HuH-7 (cell line): ENCODE measurements at places on chromosomes 11 and 22.

DNA sequence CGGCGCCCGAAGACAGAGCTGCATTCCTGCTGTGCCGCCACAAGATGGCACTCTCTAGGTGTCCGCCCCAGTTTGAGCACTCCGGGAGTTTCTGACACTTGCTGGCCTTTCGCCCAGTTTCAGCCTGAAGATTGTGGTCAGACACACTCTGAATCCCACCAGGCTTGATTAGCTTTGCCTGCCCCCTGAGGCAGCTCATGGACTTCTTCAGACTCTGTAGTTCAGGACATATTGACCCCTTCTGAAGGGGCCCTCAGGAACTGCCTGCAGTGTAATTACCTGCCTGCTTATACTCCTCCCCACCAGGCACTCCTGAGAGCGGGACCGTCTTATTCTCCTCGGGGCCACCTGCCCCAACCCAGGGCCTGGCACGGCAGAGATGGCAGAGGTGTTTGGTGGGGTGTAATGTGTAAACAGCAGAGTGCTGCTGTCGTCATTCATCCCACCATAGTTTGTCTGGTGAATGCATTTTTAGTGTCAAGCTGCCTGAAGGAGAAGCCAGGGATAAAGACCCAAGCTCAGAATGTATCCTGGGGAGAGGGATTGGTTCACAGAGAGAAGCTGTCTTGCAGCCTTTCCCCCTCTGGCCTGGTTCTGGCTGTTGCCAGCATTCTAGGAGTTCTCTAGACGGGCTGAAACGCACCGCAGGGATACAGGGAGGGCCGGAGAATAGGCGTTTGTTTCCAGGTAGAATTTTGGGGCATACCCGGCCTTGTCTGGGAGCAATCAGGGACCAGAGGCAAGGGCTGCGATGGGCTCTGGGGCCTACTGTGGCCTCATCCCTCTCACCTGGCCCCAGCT is 46.4 kb downstream of the EIF3F start:
- DNase-seq: peak; percentile 77

DNA sequence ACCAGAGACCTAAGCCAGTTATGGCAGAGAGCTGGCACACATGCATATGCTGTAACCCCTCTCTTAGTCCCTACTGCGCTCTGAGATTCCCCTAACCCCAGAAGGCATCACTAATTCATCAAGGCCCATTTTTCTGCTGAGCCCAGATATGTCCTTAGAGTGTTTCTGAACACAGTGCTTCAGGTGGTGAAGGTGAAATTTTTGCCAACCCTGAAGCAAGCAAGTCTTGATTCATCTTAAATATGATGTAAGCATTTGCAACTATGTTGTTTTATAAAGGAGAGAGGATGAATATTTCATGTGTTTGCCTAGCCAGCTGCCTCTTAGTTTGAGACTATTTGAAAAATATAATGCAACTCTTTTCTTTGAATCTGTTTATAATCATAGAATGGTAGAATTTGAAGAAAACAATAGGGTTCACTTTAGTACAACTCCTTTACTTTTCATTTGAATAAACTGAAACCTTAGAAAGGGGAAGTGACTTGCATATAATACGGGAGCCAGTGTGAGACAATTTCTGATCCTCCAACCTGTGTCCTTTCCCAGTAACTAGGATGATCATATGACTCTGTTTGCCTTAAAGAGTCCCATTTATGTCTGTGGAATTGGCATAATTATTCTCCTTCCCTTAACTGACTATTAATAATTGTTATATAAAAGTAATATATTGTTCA is 194.3 kb upstream of the MTNR1B start:
- no peak for DNase-seq

GRCh38 chr11:80321786-80322185 is 881.0 kb upstream of the TENM4 start:
- DNase-seq: no peak

GRCh38 chr11:47944632-47945031 is 35.7 kb upstream of the PTPRJ start:
- DNase-seq: no peak

DNA sequence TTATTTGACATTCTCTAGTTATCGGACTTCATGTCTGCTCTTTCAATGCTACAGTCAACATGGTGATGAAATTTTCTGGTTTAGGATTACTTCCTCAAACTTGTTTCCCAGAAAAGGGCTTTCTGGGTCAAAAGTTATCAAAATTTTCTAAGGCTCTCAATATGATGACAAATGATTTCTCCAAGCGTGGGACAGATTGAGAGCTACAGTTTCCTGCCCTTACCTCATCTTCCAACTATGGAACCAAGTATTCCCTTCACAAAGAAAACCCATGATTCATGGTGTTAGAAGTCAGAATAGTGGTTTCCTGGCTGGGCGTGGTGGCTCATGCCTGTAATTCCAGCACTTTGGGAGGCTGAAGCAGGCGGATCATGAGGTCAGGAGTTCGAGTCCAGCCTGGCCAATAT is 17.8 kb downstream of the MYO18B start:
- DNase-seq: peak; percentile 56

DNA sequence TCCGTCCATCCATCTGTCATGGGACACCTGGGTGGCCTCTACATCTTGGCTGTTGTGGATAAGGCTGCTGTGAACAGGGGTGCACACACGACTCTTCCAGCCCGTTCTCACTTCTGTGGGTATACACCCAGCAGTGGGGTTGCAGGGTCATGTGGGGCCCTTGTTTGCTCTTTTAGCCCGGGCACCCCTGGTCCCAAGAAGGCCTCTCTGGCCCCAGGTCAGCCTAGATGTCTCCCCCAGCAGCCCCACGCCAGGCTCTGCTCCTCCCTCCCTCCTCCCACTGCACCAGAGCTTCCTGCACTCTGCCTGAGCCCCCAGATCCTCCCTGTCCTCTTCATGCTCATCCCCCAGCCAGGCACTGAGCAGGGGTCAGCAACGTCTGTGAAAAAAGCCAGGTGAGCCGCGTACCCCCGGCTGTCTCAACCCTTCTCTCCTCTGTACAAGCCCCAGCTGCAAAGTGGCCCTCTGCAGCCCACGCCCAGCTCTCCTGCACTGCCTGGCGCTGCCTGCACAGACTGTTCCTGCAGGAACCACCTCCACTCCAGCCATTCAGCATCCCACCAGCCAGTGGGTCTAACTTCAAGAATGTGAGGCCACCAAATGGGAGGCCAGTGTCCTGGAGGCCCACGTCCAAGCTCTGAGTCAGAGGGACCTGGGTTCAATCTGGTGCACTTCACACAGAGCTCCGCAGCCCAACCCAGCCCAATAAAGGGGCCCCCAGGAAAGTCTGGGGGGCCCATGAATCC is 1508.9 kb downstream of the BRD1 start:
- DNase-seq: no peak

DNA sequence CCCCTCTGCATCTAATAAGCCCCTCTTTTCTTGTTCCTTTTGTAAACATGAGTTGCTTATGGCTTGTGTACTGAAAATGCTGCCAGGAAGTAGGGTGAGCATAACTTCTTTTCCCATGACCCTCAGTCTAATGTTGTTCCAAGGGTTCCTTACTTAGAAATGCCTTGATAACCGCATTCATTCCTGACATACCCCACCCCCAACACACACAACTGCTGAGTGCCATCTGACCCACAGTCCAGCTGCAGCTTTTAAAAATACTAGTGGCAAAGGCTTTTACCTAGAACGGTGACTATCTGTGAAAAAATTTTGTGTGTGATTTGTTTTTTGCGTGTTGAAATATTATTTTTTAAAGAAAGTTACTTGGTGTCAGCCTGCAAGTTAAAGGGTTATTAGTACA is 52.6 kb downstream of the ARHGAP42 start:
- DNase-seq: no peak

DNA sequence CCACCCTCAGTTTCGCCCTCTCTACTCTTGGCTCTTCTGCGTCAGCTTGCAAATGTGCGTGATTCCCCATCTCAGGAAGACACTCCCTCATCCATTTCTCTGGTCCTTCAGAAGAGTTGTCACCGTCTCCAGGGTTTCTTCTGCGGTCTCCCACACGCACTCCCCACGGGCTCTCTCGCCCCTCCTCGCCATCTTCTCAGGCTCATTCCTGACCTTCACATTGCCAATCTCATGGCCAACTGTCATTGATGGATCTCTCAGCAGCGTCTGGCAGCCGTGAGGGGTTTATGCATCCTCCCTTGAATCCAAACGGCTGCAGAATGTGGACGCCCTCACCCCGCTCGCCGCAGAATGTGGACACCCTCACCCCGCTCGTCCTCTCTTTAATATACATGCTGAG is 10.5 kb downstream of the SYNGR1 start:
- no peak for DNase-seq

GRCh38 chr11:10500757-10501684 is 40.0 kb downstream of the RNF141 start:
- no peak for DNase-seq

- DNase-seq: no peak
Measured at GRCh38 chr11:121575250-121575962, 122.6 kb upstream of the SORL1-AS1 start.

DNA sequence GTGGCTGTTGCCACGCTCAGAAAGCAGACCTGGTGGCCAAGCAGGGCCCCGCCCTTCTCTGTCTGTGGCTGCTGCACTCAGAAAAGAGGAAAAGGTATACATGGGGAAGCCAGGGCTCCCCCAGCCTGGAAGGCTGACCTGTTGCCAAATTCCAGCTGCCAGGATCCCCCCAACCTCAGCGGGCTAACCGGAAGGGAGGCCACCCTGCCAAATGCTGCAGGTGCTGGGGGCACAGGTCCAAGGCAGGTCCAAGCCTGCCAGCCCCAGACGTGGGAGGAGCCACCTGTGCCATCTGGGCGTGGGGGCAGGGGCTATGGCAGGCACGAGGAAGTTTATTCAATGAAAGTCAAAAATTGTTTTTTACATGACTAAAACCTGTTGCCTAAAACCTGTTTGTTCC is 2.6 kb downstream of the NPTXR start:
- DNase-seq: no peak

DNA sequence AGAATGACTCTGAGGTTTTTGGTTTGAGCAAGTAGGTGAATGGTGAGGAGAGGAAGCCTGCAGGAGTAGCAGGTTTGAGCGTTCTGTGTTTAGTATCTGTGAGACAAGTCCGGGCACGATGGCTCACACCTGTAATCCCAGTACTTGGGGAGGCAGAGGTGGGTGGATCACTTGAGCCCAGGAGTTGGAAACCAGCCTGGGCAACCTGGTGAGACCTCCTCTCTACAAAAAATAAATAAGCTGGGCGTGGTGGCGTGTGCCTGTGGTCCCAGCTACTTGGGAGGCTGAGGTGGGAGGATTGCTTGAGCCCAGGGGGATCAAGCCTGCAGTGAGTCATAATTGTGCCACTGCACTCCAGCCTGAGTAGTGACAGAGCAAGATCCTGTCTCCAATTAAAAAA is 9.7 kb upstream of the CENATAC start:
- DNase-seq: no peak

DNA sequence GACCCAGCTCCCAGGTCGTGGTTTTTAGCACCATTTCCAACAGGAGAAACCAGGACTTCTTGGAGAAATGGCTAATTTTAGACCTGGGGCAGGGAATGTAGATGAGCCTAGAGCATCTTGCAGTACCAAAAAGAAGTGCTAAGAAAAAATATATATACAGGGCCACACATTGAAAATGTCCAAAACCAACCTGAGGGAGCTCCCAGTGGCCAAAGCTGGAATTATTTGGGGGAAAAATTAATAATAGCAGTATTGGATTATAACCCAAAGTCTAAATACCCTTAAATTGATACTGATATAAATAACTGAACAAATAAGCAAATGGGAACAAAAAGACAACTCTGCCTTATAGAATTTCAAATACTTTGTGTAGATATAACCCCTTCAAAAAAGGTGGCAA is 108.0 kb downstream of the PARVA start:
- DNase-seq: no peak

GRCh38 chr22:25120093-25120561 is 79.5 kb upstream of the CRYBB3 start:
- peak; percentile 66 for DNase-seq

- DNase-seq: no peak
Measured at GRCh38 chr11:106249617-106250239, 172.3 kb downstream of the AASDHPPT start.

DNA sequence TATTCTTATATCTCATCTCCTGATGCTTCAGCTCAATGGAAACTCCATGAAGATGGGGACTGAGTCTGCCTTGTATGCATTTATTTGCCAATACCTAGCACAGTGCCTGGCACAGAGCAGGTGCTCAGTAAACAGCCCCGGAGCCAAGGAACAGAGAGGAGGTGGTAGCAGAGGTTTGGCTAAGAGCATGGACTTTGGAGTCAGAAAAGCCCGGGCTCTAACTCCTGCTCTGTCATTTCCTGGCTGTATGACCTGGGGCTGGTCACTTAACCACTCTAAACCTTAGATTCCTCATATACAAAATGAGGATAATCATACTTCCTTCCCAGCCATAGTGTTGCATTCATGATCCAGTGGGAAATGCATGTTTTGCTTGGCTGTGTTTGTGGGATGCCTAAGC is 36.6 kb downstream of the TP53I11 start:
- DNase-seq: no peak

GRCh38 chr11:77223797-77224196 is 77.7 kb downstream of the GDPD4 start:
- DNase-seq: no peak

DNA sequence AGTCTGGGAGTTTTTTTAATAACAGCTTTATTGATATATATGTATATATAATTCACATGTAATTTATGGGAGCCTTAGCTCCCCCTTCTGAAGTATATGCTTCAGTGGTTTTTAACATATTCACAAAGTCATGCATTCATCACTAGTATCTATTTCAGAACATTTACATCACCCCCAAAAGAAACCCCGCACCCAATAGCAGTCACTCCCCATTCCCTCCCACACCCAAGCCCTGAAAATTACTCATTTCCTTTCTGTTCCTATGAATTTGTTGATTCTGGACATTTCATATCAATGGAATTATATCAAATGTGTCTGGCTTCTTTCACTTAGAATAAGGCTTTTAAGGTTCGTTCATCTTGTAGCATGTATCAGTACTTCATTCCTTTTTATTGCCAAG is 35.6 kb upstream of the SYT7 start:
- DNase-seq: no peak

DNA sequence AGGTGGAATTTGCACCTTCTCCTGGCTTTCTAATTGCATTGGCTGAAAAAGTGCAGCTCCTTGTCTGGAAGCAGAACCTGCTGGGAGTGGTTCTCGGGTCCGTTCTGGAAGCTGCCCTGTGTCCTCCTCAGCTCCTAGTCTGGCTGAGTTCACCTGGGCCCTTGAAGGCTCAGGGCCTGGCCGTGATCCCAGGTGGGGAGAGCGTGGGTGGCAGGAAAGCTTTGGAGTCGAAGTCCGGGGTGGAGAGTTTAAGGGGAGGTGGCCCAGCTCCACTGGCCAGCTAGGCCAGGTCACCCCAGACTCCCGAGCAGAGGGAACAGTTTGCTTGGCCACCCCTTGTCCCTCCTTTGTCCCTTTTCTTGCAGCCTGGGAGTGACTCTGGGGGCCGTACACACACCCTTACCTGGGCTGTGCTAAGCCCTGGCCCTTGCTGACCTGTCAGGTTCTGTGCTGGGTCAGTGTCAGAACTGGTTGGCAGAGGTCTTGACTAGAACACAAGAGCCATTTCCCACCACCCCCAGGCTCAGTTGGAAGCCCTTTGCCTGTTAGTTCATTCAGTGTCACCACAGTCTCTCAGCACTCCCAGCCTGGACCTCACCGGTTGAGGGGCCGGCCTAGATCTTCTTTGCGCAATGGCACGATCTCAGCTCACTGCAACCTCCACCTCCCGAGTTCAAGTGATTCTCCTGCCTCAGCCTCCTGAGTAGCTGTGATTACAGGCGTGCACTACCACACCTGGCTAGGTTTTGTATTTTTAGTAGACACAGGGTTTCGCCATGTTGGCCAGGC is 37.3 kb downstream of the LRP5 start:
- no peak for DNase-seq
